Thymus (tissue), 14 donors: ENCODE measurements at places on chromosomes 5 and 9. TPM values are rescaled to one million over a fixed set of nuclear protein-coding genes. Genes with fewer than 3 reads are reported as not detected.

The BTNL8 gene
- total RNA-seq: 0.24 TPM

The TSLP gene
- total RNA-seq: 0.09 TPM

The IRX2 gene
- 0.38 TPM for total RNA-seq

The PSIP1 gene
- total RNA-seq: 170 TPM

The MARCOL gene
- not detected for total RNA-seq

The NPM1 gene
- total RNA-seq: 2,632 TPM

The SHISAL2B gene
- total RNA-seq: not detected

The SLC36A3 gene
- total RNA-seq: not detected

DNA sequence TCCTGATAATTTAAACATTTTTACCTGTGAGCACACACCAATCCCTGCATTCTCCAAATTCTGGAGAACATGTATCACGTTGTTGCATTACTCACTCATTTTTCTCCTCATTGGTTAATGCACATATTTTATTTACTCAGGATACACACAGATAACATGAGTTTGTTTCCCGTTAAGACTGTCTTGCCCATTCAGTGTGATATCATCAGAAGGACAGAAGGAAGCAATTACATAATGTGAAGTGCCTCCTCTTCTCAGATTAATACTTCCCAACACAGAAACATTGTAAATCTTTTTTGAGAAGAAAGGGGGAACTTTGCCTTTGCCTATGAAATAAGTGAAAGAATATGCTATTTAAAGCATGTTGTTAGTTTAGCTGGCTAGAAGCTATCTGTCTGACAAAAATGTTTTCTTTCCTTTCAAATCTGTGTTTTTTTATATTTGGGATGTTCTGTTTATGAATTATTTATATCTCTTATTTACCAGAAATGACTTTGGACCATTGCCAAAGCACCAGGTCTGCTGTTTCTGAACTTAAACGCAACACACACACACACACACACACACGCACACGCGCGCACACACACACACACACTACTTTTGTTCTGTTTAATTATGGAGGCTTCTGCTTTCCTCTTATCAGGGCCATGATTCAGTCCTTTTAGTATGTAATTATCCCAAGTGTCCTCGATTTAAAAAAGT is 186.5 kb downstream of the CHSY3 start:
- no peak for DNase-seq
- no peak overlapping the region for H3K4me3 ChIP-seq
- no peaks in the 10 kb centered on the region for H3K27me3 ChIP-seq
- no peak overlapping the region for H3K27ac ChIP-seq

GRCh38 chr5:60312098-60312497 is 387.9 kb downstream of the DEPDC1B start:
- H3K36me3 ChIP-seq: no peaks in the 10 kb centered on the region
- no peak for DNase-seq
- no peaks in the 10 kb centered on the region for H3K27me3 ChIP-seq
- no peak overlapping the region for H3K4me3 ChIP-seq
- no peak overlapping the region for H3K27ac ChIP-seq
- no peaks in the 10 kb centered on the region for H3K4me1 ChIP-seq

GRCh38 chr9:15286161-15286821 is 20.7 kb downstream of the TTC39B start:
- DNase-seq: no peak
- no peaks in the 10 kb centered on the region for H3K27me3 ChIP-seq
- no peak overlapping the region for H3K27ac ChIP-seq

DNA sequence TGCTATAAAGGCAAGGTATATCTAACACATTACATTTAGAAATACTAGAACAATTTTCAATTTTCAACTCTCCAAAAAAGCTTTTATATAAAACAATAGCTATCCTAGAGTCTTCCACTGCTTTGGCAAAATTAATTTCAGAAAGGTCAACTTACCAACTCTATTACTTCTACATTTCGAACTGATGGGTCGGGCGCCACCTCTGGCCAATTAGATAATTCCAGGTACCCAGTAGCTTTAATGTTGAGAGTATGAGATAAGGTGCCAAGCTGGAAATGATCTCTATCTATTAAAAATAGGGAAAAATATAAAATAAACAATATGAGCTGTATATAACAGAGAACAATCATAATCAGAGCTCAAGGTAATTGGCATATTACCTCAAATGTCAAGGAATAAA is 166.6 kb downstream of the AP3B1 start:
- DNase-seq: no peak
- no peaks in the 10 kb centered on the region for H3K4me1 ChIP-seq
- H3K36me3 ChIP-seq: no peaks in the 10 kb centered on the region

GRCh38 chr5:56414066-56414465 is 180.9 kb upstream of the ANKRD55 start:
- no peak overlapping the region for H3K27ac ChIP-seq
- H3K36me3 ChIP-seq: no peaks in the 10 kb centered on the region
- no peaks in the 10 kb centered on the region for H3K4me1 ChIP-seq
- no peak overlapping the region for H3K4me3 ChIP-seq
- no peaks in the 10 kb centered on the region for H3K27me3 ChIP-seq

DNA sequence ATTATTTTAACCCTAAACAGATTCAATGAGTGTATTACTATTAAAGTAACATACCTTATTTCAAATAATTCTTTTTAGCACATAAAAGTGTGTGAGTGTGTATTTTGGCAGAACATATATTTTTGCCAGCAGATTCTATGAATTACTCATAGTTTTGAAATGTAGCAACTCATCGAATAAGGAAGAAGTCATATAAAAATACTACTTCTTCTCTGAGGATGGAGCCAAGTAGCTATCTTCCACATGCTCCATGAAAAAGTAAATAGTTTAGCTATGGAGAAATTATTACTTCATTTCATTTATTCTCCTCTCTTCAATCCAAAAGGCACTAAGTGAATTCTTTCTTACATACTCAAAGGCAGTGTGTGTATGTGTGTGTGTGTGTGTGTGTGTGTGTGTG is 1090.4 kb upstream of the CDH6 start:
- no peak overlapping the region for H3K27ac ChIP-seq
- no peaks in the 10 kb centered on the region for H3K36me3 ChIP-seq
- no peak overlapping the region for H3K4me3 ChIP-seq
- no peaks in the 10 kb centered on the region for H3K27me3 ChIP-seq

- no peak overlapping the region for H3K27ac ChIP-seq
- H3K36me3 ChIP-seq: no peaks in the 10 kb centered on the region
- DNase-seq: no peak
- no peak overlapping the region for H3K4me3 ChIP-seq
- no peaks in the 10 kb centered on the region for H3K27me3 ChIP-seq
- no peaks in the 10 kb centered on the region for H3K4me1 ChIP-seq
Measured at GRCh38 chr9:94097788-94098414, 13.6 kb downstream of the PTPDC1 start.

GRCh38 chr5:106171132-106171531 is 1499.6 kb downstream of the EFNA5 start:
- no peak for DNase-seq
- no peak overlapping the region for H3K4me3 ChIP-seq
- H3K36me3 ChIP-seq: no peaks in the 10 kb centered on the region
- H3K27ac ChIP-seq: no peak overlapping the region
- no peaks in the 10 kb centered on the region for H3K4me1 ChIP-seq

GRCh38 chr5:170606941-170607340 is 103.1 kb downstream of the KCNIP1 start:
- H3K4me1 ChIP-seq: no peaks in the 10 kb centered on the region
- no peaks in the 10 kb centered on the region for H3K27me3 ChIP-seq
- no peak for DNase-seq
- H3K27ac ChIP-seq: no peak overlapping the region

- H3K4me1 ChIP-seq: peaks cover 33% of the 10 kb centered on the region
- no peak overlapping the region for H3K27ac ChIP-seq
- H3K4me3 ChIP-seq: no peak overlapping the region
- H3K27me3 ChIP-seq: peaks cover 67% of the 10 kb centered on the region
- no peaks in the 10 kb centered on the region for H3K36me3 ChIP-seq
- DNase-seq: no peak
Measured at GRCh38 chr9:129256959-129257713, 79.1 kb upstream of the IER5L start.

DNA sequence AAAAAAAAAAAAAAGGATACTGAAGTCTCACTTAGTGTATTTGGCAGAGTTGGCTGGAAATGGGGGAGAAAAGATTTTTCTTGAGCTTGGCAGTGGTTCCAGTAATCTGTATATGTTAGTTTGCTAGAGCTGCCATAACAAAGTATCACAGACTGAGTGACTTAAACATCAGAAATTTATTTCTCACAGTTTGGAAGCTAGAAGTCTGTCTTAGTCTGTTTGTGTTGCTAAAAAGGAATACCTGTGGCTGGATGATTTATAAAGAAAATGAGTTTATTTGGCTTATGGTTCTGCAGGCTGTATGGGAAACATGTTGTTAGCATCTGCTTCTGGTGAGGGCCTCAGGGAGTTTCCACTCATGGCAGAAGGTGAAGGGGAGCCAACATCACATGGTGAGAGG is 89.6 kb upstream of the CEP78 start:
- no peaks in the 10 kb centered on the region for H3K36me3 ChIP-seq
- H3K27ac ChIP-seq: no peak overlapping the region
- H3K4me3 ChIP-seq: no peak overlapping the region
- H3K27me3 ChIP-seq: no peaks in the 10 kb centered on the region
- no peaks in the 10 kb centered on the region for H3K4me1 ChIP-seq

DNA sequence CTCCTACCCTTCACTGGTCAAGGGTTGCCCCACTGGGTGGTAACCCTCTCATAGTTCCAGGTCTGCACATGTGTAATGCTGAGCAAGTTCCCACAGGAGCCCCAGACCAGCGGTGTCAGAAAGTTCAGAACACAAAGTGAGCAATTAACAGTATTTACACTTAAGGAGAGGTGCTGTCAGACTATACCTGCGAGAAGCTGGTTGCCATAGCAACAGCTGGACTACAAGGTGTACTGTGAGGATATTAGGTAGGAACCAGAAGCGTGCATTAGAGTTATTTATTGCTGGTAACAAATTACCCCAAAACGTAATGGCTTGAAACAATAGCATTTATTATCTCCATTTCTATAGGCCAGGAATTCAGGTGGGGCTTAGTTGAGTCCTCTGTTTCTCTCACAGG is 317.0 kb upstream of the RPS23 start:
- no peaks in the 10 kb centered on the region for H3K36me3 ChIP-seq
- H3K4me3 ChIP-seq: no peak overlapping the region
- DNase-seq: no peak
- no peaks in the 10 kb centered on the region for H3K4me1 ChIP-seq

DNA sequence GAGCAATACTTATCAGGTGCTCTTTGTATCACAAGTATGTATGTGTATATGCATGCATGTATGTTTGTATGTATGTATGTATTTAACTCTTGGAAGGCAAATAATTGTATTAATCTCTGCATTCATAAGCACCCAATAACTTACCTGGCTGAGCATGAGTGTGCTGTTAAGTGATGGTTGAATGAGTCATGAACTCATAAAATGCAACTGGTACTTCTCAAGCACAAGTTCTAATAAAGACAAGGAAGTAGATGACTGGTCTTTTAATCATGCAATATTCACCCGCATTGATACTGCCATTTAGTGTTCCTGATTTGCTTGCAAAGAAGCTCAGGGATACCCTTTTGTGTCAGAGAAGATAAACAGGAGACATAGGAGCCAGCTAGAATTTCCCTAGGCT is 204.9 kb upstream of the TRPM3 start:
- DNase-seq: no peak
- H3K27ac ChIP-seq: no peak overlapping the region
- no peaks in the 10 kb centered on the region for H3K27me3 ChIP-seq
- H3K4me1 ChIP-seq: no peaks in the 10 kb centered on the region
- H3K36me3 ChIP-seq: no peaks in the 10 kb centered on the region
- no peak overlapping the region for H3K4me3 ChIP-seq

- no peaks in the 10 kb centered on the region for H3K27me3 ChIP-seq
- no peak overlapping the region for H3K27ac ChIP-seq
- H3K4me1 ChIP-seq: no peaks in the 10 kb centered on the region
- DNase-seq: no peak
- H3K4me3 ChIP-seq: no peak overlapping the region
Measured at GRCh38 chr5:90231688-90232087, 177.9 kb downstream of the CETN3 start.

DNA sequence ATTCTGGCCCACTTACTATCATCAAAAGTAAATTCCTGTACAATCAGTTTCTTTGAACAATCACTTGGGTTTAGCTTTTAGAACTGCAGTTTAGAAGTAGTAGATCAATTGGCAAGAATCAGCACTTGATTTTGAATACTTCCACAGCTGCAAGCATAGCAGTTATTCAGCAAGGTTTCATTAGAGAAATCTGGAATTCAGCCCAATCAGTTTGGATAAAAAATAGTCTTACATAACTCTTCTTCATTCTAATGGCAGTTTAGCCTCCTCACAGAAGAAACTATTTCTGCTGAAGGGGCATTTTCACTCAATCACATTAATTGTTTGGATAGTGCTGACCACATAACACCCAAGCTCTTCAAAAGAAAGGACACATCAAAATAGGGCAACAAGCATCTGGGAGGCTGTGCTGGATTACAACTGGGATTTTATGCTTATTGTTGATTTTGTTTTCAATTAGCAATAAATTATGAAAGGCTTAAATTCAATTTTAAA is 336.2 kb upstream of the PDE4D start:
- H3K4me3 ChIP-seq: no peak overlapping the region
- H3K27me3 ChIP-seq: no peaks in the 10 kb centered on the region
- no peak for DNase-seq
- no peak overlapping the region for H3K27ac ChIP-seq
- H3K4me1 ChIP-seq: no peaks in the 10 kb centered on the region
- no peaks in the 10 kb centered on the region for H3K36me3 ChIP-seq

DNA sequence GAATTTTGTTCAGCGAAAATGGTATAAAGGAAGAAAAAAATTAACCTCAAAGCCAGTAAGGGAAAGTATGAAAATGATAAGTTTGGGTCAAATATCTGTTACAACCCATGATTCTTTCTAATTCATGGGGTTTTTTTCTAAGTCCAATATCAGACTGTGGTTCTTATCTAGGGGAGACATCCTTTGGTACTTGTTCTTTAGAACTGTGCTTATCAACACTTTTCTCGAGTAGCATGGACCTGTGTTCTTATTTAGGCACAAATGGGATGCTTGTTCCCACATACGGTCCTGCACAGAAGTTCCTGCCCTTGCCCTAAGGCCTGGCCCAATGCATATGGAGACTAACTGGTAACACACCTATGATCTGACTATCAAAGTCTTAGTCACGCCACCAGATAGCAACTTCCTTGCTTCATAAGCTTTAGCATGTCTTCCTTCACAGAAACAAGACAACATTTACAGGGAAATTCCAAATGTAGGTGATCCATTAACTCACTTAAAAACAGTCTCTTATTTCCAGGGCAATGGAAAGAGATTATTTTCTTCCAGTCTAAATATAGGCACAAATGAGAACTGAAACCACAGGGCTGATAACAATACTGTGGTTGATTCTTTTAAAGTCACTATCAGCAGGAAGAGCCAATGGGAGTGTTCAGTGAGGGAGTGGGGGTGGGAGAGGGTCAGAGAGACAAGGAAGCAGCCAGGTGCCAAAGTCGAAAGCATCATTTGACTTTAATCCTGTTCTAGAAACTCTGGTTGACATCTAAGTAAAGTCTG is 268.8 kb upstream of the ANKRD55 start:
- H3K27ac ChIP-seq: no peak overlapping the region
- H3K36me3 ChIP-seq: no peaks in the 10 kb centered on the region
- no peaks in the 10 kb centered on the region for H3K27me3 ChIP-seq
- no peak overlapping the region for H3K4me3 ChIP-seq
- no peak for DNase-seq

- no peak for DNase-seq
- H3K27me3 ChIP-seq: peaks cover 20% of the 10 kb centered on the region
- no peak overlapping the region for H3K27ac ChIP-seq
- no peaks in the 10 kb centered on the region for H3K4me1 ChIP-seq
- no peak overlapping the region for H3K4me3 ChIP-seq
- peaks cover 34% of the 10 kb centered on the region for H3K36me3 ChIP-seq
Measured at GRCh38 chr9:124886866-124887492, 25.0 kb downstream of the ARPC5L start.
